Dorsolateral prefrontal cortex (tissue), 122 donors: ENCODE measurements at places on chromosomes 13 and 19.

DNA sequence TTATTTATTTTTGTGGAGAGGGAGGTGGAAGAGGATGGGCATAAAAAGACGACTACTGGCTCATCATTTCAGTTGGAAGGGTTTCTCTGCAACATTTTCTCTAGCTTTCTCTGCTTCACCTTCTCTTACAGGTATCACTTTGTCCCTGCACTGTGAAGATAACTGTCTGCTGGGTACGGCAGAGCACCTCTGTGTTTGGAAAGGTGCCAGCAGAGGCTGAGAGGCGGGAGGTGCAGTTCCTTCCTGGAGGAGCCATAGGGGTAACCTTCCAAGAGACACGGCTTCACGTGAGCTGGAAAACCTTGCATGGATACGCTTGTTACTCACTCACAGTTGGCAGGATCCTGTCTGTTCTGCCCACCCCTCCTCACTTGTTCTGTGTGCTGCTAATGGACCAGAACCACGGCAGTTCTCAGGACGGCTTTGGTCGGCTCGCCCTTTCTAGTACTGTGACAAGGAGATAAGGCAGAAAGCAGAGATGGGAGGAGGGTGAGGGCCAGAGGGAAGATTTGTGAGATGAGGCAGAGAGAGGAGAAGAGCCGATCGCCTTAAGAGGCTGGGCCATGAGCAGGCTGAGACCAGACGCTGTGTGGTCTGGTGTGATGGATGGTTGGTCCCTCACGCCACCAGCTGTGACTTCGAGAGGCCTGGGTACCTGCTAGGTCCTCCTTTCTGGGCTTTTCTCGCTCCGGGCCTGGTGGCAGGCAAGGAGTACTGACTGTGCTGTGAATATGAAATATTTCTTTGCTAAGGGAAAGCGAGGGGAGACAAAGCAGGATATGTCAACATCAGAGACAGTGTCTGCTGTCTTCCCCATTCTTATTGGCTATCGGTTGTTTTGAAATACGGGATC lies 66.8 kb downstream of the MRPL57 start:
- DNase-seq, result no peak

GRCh38 chr19:19052921-19053320 lies 10.9 kb upstream of the SLC25A42 start:
- no peak for DNase-seq

DNA sequence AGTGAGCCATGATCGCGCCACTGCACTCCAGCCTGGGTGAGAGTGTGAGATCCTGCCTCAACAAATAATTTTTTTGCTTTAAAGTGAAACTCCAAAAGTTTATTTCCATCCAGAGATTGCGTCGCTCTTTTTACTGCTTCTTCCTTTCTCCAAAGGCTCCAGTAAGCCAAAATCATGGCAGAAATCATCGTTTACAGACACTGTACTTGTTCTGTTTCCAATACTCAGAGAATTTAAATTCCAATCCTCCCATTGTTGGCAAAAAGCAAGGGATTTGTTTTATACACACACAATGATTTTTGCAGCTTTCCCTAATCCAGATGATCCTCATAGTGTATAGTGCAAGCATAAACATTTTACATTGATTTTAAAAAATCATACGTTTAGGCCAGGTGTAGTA lies 15.3 kb downstream of the FBXO27 start:
- DNase-seq, result no peak

- no peak for DNase-seq
Measured at GRCh38 chr13:30719525-30719914, 15.8 kb upstream of the ALOX5AP start.

DNA sequence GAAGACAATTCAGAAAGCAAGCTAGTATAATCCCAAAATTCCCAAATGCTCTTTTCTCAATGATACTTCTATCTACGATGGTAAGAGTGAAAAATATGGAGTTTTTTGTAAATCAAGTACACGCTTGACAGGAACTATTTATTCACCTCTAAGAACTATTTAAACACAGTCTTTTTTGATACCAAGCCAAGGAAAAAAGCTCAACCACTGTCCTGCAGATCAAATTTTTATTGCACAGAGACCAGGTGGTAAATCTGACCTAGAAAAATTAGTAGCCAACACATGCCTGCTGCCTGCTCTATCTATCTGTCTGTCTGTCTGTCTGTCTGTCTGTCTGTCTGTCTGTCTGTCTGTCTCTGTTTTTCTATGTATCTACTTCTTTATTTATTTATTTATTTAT lies 292.2 kb downstream of the MZT1 start:
- DNase-seq, result no peak

GRCh38 chr13:112867301-112867711 lies 101.7 kb upstream of the MCF2L start:
- DNase-seq, result peak; percentile 19

DNA sequence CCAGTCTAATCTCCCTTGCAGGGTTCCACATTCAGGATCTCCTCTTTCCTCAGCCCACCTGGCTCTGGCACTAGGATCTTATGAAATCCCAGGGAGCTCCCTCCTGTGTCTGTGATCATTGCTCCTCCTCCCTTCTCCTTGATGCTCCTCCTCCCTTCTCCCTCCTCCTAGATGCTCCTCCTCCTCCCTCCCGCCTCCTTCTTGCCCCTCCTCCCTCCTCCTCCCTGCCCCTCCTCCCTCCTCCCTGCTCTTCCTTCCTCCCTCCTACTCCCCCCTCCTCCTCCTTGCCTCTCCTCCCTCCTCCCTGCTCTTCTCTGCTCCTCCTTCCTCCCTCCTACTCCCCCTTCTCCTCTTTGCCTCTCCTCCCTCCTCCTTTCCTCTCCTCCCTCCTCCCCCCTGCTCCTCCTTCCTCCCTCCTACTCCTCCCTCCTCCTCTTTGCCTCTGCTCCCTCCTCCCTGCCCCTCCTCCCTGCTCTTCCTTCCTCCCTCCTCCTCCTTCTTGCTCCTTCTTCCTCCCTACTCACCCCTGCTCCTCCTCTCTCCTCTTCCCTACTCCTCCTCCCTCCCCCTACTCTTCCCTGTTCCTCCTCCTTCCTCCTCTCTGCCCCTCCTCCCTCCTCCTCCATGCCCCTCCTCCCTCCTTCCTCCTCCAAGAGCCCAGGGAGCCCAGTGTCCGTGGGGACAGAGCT lies 14.9 kb upstream of the ZBTB7A start:
- DNase-seq, result no peak

DNA sequence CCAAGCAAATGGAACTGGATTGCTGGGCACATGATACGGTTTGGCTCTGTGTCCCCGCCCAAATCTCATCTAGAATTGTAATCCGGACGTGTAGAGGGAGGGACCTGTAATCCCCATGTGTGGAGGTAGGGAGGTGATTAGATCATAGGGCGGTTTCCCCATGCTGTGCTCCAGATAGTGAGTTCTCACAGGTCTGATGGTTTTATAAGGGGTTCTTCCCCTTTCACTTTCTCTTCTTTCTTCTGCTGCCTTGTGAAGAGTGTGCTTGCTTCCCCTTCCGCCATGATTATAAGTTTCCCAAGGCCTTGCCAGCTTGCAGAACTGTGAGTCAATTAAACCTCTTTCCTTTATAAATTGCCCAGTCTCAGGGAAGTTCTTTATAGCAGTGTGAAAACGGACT lies 32.6 kb upstream of the MTIF3 start:
- no peak for DNase-seq

- no peak for DNase-seq
Measured at GRCh38 chr19:4548238-4548584, 8.4 kb upstream of the LRG1 start.

GRCh38 chr13:100608906-100609305 lies 20.3 kb upstream of the GGACT start:
- no peak for DNase-seq

GRCh38 chr19:34459614-34460013 lies 21.9 kb upstream of the WTIP start:
- no peak for DNase-seq

DNA sequence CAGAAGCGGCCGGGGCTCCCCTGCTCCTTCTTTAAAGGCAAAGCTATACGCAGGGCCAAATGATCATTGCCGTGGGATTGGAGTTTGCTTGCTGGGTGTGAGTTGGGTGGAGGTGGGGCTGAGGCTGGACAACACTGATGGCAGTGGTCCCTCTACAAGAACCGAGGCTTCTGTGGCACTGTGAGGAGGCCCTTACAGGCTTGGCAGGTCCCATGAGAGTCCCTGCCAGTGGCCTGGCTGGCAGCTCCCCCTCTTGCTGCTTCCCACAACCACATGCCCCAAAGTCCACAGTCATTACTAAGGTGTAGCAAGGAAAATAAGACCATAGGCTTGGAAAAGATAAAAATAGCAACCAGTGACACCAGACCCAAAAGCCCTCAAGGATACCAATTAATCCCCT lies 98.4 kb downstream of the ANKRD10 start:
- DNase-seq, result no peak

GRCh38 chr19:27719034-27719433 lies 1493.9 kb downstream of the UQCRFS1 start:
- DNase-seq, result no peak

DNA sequence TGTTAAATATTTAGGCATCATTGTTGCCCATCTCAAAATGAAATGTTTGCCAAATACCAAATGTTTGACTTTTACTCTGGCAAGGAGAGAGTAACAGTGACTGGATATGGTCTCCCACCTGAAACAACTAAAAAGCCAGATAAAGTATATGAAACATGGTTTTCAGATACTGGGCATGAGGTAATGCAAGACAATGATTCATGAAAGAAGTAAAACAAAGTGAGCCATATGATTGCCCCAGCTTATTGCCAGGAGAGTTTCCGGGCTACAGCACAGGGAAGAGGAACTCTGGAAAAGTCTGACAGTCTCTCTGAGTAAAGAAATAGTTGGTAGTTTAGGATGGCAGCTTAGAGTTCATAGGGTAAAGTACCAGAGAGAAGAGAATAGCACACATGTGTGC lies 354.6 kb downstream of the DNAJC15 start:
- no peak for DNase-seq

GRCh38 chr19:39345956-39346355 lies 3.7 kb downstream of the SAMD4B start:
- DNase-seq, result no peak

GRCh38 chr19:35931874-35932202 lies 4.3 kb upstream of the LRFN3 start:
- DNase-seq, result no peak

GRCh38 chr13:47017476-47017875 lies 120.6 kb upstream of the HTR2A start:
- DNase-seq, result no peak

GRCh38 chr19:973726-974563 lies 10.2 kb upstream of the WDR18 start:
- DNase-seq, result no peak

DNA sequence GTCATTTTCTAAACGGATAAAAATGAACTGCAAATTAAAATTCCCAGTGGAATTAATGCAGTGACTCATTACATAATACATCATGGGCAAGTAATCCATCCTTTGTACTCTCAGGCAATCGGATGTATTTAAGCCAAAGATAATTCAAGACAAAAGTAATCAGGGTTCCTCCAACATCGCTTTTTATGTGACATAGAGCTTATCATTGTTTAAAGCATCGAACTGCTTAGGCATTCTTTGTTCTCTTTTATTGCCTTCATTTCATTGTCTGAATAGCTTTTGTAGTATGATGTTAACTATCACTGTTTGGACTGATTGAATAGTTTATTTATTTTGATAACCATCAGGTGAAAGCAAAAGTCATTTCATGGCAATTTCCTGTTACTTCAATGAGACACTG lies 209.4 kb downstream of the ITGBL1 start:
- DNase-seq, result no peak

DNA sequence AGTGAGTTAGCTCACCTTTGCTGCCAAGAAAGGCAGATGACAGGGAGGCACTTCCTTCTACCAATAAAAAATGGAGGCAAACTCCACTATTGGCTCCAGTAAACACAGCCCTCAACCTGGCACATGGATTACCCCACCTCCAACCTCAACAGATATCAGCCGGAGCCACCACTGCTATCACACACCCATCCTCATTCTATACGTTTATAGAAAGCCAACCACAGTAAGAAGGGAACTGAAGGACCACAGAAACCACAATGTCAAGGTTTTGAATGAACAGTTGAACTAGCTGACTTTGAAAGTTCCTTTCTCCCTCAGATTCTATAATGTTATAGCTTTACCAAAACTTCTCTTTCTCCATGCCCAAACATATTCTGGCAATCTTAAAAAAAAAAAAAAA lies 526.2 kb downstream of the UQCRFS1 start:
- DNase-seq, result no peak

GRCh38 chr13:112370311-112370710 lies 5.8 kb upstream of the SPACA7 start:
- DNase-seq, result no peak

DNA sequence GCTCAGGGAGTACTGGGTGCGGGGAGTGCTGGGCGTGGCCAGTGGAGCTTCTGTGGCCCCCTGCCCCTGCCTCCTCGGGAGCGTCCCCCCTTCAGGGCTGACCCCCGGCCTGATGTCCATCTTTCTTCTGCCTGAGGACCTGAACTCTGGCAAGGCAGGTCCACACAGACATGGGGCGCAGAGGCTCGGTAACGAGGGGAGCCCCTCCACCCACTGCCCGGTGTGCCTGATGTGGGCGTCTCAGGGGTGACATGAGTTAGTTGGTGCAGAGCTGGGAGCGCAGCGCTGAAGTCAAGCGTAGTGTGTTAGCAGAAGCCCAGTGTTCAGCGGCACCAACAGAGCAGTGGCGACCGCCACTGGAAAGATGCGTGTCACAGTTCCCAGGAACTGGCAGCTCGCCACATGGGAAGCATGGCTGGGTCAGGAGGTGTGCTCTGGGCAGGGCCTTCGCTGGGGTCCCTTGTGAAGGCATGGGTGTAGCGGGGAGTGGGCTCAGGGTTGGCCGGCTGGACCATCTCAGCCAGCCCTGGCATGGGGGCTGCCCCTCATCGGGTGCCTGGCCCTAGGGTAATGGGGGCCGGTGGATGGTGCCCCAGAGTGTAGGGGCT lies 11.5 kb downstream of the THOP1 start:
- no peak for DNase-seq

DNA sequence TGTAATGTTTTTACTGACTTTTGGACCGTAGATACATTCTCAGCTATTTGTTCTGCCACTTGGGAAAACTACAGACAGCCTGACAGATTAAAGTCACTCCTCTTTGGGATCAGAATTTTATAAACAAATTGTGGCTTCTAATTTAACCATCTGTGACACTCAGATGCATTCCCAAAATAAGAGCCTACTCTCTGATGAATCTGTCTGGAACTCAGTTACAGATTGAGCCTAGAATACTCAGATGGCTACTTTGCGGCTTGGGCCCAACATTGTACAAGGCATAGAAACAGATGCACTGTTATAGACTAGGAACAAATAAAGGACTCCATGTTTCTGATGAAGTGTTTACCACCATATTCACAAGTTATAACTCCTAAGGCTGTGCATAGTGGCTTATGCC lies 291.0 kb upstream of the SLITRK6 start:
- DNase-seq, result no peak

DNA sequence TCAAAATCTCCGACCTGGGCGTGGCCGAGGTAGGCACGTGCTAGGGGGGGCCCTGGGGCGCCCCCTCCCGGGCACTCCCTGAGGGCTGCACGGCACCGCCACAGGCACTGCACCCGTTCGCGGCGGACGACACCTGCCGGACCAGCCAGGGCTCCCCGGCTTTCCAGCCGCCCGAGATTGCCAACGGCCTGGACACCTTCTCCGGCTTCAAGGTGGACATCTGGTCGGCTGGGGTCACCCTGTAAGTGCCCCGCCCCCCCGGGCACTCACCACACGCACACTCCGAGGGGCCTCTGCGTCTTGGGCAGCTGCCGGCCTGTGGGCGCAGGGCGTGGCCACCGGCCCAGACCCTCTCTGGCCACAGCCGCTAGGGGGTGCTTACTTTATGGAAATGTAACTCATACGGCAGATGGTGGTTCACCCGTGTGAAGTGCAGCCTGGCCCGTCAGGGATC lies 14.9 kb downstream of the STK11 start:
- DNase-seq, result no peak
